ENCODE measurements at places on chromosomes 7 and 10.

DNA sequence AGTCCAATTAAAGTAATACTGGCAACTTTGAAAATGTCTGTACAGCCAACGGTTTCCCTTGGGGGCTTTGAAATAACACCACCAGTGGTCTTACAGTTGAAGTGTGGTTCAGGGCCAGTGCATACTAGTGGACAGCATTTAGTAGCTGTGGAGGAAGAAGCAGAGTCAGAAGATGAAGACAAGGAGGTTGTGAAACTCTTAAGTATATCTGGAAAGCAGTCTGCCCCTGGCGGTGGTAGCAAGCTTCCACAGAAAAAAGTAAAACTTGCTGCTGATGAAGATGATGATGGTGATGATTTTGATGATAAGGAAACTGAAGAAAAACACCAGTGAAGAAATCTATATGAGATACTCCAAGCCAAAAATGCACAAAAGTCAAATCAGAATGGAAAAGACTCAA lies 72.2 kb downstream of the ZNF783 start:
- no peak for DNase-seq

GRCh38 chr10:124689911-124690498 lies 54.2 kb downstream of the FAM53B start:
- no peak for DNase-seq

- no peak for DNase-seq
These were observed 62.4 kb upstream of the CDCA7L start for GRCh38 chr7:22008087-22008486.

GRCh38 chr10:58653139-58653538 lies 140.5 kb downstream of the BICC1 start:
- DNase-seq: no peak

DNA sequence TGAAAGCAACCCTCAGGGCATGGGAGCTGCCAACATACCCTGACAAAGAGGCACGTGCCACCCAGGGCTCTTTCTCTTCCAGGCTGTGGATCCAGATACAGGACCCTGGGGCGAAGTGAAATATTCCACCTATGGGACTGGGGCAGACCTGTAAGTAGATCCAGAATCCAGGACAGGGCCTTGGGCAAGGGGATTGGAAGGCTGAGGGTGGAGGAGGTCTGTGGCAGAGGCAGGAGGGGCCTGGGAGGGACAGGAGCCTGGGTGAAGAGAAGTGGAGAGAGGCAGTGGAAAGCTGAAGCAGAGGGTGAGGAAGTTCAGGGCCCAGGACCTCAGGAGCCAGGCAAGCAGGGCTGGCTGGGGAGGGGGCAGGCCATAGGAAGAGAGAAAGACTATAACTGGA lies 13.8 kb downstream of the LRIT2 start:
- DNase-seq: no peak

- no peak for DNase-seq
These were observed 17.0 kb downstream of the IL15RA start for GRCh38 chr10:5960070-5960972.

GRCh38 chr10:44049301-44050015 lies 335.4 kb downstream of the CXCL12 start:
- no peak for DNase-seq

GRCh38 chr7:104415700-104416099 lies 87.3 kb downstream of the LHFPL3 start:
- DNase-seq: no peak

- no peak for DNase-seq
These were observed 427.4 kb downstream of the SORCS3 start for GRCh38 chr10:105068497-105068896.

DNA sequence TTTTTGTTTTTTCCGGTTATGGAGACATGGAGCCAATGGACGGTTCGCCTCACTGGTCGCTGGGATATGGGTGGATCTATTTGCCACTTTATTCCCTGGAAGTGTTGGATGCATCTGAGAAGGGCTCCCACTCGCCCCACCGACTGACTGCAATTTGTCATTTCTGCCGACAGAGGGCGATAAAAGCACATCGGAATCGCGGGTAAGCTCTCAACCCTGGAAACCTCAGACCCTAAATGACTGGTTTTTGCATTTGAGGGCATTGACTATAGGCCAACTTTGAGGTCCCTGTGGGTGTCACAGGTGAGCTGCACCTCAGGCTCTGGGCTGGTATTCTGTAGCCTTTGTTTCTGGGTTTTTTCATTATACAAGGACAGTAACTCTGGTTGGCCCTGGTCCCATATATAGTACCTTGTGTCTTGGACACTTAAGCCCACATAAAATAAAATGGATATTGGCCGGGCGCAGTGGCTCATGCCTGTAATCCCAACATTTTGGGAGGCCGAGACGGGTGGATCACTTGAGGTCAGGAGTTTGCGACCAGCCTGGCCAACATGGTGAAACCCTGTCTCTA lies 11.9 kb upstream of the OPALIN start:
- peak; percentile 29 for DNase-seq

- no peak for DNase-seq
These were observed 54.4 kb downstream of the HECTD2 start for GRCh38 chr10:91464500-91464899.

DNA sequence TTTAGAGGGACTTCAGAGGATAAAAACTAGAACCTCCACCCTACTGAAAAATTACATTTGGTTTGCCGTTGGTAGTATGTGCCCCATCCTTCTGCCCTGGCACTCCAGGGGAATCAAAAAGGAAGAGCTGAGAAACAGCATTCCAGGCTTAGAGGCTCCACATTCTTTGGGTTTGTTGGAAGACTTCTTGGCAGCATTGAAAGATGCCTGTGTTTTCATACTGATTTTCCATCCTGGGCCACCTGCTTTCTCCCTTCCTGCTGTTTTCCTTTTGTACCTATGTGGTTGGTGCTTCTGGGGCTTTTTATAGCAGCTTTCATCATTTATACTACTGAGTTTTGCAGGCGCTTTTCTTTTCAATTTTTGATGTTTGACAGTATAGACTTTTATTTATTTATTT lies 61.7 kb downstream of the AUTS2 start:
- DNase-seq: no peak

- no peak for DNase-seq
These were observed 9.6 kb upstream of the NDUFB2 start for GRCh38 chr7:140686921-140687320.

GRCh38 chr10:58017719-58018367 lies 249.9 kb downstream of the IPMK start:
- no peak for DNase-seq

DNA sequence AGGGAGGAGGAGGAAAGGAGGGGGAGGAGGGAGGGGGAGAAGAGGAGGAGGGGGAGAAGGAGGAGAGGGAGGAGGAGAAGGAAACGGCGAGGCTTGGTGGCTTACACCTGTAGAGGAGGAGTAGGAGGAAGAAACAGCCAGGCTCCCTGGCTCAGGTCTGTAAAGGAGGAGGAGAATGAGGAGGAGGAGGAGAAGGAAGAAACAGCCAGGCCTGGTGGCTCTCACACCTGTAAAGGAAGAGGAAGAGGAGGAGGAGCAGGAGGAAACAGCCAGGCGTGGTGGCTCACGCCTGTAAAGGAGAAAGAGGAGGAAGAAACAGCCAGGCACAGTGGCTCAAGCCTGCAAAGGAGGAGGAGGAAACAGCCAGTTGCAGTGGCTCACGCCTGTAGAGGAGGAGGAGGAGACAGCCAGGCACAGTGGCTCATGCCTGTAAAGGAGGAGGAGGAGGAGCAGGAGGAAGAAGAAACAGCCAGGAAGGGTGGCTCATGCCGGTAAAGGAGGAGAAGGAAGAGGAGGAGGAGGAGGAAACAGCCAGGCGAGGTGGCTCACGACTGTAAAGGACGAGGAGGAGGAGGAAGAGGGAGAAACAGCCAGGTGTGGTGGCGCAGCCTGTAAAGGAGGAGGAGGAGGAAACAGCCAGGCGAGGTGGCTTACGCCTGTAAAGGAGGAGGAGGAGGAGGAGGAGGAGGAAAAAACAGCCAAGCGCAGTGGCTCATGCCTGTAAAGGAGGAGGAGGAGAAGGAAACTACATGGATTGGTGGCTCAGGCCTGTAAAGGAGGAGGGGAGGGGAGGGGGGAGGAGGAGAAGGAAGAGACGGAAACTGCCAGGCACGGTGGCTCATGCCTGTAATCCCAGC lies 14.9 kb upstream of the CRCP start:
- DNase-seq: peak; percentile 14

DNA sequence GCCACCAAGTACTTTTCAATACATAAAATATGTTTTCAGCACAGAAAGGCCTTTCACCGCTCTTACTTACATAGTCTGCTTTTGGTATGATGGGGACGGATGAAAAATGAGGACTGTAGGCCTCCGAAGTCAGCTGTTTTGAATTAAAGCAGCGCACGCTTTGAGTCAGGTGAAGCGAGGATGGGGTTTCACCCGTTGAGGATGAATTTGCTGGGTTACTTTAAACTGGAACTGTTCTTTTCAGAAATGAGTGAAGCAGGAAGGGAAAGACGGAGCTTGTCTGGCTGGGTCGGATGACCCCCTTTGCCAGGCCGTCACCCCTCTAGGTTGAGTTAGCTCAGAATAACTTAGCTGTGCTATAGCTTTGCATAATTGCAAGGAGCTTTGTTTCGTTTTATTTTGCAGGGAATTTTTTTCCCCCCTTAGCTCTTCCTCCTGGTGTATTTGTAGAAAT lies 40.0 kb downstream of the CUX1 start:
- DNase-seq: no peak

Measured in activated T-helper 2 cell treated with anti-CD3 and anti-CD28 coated beads, Interferon-gamma antibody, Interleukin-2, Interleukin-4, amounts not matched to agents 10 μg/mL and 5 μg/mL and 100 μg/mL, durations not matched to agents 14 hours and 24 hours and 36 hours (primary cell).